ENCODE measurements at places on chromosomes 5 and 9.
A peak's percentile ranks its signal among the peaks of the same experiment; 100 is the strongest.

DNA sequence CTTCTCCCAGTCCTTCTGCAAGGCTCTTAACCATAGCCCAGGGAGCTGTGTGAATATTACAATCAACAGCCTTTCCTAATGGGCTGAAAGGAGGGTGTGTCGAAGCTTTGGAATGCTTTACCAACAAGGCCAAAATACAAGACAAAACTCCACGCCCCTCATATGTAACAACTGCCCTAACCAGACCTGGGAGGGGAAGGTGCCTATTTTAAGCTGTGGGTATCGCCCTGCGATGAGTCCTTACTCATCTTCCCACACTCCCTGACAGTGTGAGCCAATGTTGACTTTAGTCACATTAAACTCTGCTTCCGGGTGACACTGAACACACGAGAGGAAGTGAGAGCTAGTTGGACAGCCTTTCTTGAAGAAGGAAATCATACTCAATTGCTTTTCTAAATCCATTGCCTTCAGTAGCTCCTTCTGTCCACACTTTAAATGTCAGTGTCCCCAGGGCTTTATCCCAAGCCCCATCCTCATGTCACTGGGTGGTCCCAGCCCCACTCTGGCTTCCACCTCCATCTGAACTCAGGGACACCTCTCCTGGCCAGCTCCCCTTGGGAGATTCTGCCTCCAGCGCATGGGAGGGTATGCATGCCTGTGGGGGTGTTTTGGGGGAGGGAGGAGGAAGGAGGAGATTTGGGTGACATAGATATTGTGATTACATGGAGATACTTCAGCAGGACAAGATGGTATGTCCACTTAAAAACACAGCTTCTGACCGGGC lies 6.5 kb upstream of the TBC1D9B start:
- DNase-seq = peak; percentile 49

DNA sequence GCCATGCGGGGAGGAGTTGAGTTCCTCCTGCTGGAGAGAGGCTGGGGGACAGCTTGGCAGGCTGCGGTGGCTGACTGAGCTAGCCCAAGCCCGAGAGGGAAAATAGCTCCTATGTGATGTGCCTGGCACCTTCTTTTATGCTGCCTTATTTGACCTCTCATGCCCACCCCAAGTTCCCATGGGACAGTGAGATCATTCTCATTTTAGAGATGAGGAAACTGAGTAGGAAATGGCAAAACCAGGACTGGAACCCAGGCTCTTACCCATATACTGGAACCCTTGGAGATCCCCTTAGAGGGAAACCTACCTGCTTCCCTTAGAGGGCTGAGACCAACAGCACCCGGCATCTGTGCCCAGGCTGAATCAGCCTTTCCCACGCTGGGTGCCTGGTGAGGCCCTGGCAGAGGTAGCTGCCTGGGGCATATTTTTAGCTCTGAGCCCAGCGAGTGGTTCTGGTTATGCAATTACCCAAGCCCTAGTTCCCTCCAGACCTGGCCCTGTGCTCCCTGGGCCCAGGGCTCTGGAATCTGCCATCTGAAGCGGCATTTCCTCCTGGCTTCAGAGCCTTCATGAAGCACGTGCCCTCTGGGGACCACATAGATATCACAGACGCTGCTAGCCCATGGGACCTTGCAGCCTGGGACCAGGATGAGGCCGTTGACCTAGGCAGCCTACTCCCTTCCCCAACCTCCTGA lies 23.6 kb downstream of the COL27A1 start:
- no peak for DNase-seq

GRCh38 chr9:116149844-116150243 lies 3.7 kb upstream of the PAPPA start:
- DNase-seq = peak; percentile 51

- no peak for DNase-seq
Observed at GRCh38 chr5:121968910-121969607, 7.3 kb downstream of the SRFBP1 start.

DNA sequence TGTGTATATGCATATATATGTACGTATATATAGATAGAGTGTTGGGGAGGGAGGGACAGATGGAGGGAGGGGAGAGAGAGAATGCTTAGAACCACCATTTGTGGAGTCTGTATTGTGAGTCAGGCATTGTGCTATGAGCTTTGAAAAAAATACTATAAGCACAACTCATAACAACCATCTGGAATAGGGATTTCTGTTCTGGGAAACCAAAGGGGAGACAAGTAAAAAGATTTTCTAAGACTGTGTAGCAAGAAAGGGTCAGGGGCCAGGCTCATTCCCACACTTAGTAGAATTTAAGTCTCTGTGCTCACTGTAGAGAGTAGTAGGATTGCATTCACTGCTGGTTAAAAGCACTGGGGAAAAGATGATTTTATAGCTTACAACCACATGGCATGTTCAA lies 202.3 kb upstream of the SGCD start:
- DNase-seq = no peak

DNA sequence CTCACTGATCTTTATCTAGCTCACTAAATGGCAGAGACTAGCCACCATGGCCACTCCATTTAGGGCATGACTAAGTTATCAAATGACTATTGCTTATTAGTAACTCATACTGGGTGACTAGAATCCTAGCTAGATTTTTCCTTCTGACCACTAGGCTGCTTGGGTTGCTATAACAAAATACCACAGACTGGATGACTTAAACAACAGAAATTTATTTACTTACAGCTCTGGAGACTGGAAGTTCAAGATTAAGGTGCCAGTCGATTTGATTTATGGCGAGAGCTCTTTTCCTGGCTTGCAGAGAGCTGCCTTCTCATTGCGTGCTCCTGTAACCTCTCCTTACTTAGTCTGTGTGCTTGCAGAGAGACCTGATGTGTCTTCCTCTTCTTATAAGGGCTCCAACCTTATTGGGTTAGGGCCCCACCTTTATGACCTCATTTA lies 55.0 kb upstream of the APC start:
- DNase-seq = no peak

GRCh38 chr5:135310328-135310989 lies 88.6 kb downstream of the MACROH2A1 start:
- no peak for DNase-seq

DNA sequence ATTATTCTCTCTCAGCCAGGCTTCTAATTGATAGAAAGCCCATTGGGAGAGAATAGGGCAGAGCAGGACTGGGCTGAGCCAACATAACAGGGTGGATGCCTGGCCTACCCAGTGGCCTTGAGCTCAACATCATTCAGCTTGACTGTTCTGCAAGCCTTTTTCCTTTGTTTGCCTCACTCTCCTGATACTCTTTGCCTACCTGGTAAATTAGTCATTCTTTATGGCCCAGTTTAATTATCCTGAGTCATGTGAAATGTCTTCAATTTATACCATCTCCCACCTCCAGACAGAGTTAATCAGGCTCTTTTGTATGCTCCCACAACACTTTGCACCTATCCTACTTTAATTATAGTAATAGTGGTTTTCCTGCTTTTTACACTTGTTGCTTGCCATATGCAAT lies 13.6 kb downstream of the GLRA1 start:
- DNase-seq = no peak

- no peak for DNase-seq
Observed at GRCh38 chr5:139952574-139952973, 90.5 kb downstream of the NRG2 start.

- no peak for DNase-seq
Observed at GRCh38 chr5:5335700-5336264, 86.7 kb upstream of the ICE1 start.

DNA sequence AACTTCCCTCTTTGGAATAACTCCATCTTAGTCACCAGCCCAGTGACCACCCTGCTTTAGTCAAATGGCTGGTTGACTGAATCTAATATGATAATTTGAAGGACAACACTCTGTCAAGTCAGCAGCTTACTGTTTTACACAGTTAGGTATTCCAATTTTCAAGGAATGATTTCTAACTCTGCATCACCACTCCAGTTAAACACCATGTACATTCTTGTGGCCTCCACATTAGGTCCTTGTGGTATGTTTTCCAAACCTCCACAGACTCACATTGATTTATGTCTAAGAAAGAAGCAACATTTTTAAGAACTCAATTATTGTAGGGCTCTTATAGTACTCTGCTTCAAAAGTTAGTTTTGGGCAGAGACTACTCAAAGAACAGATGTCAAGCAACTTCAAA lies 110.7 kb downstream of the TLE1 start:
- DNase-seq = no peak

- DNase-seq = no peak
Observed at GRCh38 chr5:125503946-125504345, 757.5 kb upstream of the ZNF608 start.

DNA sequence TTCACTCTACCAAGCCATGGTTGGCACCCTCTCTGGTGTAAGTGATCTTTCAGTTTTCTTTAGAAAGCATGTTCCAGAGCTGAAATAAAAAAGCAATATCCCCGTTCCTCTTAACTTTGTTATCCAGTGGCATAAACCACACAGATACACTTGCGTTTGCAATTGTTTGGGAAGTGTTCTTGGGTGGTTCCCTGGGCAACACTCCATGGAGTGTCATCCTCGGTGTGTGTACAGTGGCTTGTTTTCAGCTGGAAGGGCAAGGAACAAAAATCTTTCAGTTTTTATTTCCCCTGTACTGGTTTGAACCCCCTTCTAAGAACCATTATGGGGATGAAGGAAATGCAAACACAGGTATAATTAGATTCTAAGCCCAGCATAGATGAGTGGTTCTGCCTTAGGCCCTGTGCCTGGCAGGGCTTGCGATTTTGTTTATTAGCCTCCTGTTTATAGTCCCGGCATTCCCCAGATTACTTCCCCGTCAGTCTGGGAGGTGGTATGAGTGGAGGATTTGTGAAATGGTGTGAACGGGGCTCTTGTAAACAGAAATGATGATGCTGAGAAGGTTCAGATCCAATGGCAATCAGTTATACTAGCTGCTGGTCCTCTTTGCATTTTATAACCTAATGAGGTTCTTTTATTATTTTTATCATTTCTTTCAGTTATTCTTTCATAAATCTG lies 76.0 kb upstream of the CD180 start:
- no peak for DNase-seq

- DNase-seq = no peak
Observed at GRCh38 chr5:122187426-122187825, 58.1 kb downstream of the ZNF474 start.

GRCh38 chr5:67770431-67771025 lies 445.0 kb upstream of the PIK3R1 start:
- DNase-seq = peak; percentile 17

GRCh38 chr5:139908749-139909148 lies 113.1 kb downstream of the PSD2 start:
- no peak for DNase-seq

DNA sequence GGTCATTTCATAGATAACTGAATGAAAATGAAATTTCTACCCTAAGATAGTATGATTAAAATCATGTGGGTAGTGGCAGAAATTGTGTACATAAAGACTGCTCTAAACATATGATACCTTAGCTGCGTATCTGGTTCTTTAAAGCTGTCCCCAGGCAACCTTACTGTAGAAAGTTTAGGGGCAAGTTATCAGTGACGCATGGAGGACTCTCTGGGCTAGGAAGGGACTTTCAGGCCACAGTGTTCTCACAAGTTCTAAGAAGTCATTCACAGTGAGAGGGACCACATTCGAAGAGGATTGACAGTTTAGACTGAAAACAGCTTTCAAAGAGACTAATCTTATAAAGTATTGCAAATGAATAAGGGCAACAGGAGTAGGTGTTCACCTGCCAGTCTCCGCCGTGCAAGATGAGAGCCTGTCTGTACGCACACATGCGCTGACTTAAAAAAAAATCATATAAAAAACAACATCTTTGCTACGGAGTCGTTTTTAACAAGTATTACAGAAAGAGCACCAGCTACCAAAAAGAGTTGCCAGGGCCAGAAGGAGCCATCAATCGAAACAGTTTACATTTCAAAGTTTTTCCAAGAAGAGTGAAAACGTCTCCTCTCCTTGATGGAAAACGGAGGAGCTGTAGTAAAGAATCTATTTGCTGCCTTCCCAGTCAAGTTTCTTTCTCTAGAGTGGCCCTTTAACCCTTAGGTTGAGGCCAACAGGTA lies 146.3 kb downstream of the CETN3 start:
- DNase-seq = no peak

DNA sequence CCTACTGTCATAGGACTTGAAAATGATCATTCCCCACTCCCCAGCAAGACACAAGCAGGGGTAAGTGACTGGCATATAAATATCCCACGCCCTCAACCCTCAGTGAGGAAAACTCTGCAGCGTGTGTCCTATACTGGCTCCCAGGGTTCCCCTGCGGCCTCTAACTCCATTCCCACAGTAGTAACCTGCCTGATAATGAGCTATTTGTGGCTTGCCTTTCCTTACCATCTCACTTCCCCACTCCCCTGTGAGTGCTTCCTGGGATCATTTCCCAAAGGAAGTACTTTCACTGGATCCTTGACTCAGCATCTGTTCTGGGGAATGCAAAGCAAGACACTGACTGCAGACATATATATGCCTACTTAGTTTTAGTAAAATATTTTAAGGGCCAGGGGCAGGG lies 14.3 kb downstream of the CDC14B start:
- DNase-seq = no peak

DNA sequence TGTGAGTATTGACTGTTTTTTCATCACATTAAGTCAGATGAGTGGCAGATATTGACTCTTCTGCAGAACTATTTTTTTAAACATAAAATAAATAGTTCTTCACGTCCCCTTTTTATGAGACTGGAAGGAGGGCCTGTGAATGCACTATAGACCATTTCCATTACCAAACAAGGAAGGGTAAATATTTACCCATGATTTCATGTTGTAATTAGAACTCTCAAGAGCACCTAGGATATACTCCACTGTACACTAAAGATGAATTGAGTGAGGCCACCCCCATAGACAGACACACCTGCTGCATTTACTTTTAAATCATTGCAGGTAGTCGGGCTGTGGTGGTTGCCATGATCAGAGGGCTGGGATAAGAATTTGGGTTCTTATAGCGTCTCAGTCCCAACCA lies 22.6 kb downstream of the SLC36A1 start:
- DNase-seq = no peak

DNA sequence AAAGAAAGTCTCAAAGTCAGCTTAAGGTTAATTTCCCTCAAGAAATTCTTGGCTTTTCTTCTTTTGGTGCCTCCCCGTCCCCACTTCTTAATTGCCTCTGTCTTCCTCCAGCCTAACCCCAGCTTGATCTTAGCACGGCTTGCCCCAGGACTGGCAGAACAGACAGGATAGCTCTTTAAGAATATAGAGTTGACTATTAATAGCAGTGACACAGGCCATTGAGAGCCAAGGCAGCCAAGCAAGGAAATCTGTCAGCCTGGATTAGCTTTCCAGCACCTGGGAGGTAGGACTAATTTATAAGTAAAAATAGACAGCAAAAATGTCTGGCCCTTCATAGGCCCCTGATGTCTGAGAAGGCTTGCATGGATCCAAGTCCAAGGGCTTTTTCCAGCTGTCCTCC lies 384.6 kb upstream of the SLC30A5 start:
- DNase-seq = no peak

Measured in K562 (cell line).